ENCODE measurements at places on chromosomes 2 and 18.

DNA sequence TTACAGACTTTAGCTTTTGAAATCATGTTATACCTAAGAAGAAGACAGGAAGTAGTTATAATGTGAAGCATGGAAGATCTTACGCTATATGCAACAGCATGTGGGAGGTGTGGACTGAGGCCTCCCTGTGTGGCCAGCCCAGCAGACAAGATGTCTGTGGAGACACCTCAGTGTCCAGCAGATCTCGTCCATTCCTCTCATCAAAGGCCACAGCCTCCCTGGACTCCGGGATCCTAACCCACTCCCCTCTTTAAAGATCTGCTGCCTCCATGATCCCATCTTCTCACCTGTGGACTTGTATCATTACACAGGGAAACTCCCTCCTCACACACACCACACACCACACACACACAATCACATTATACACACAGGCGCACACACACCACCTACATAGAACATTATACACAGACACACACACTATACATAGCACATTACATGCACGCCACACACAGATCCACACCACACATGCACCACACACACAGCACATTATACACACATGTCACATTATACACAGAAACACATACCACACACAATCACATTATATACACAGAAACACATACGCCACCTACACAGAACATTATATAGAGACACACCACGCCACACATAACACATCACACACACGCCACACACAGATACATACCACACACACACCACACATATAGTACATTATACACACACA, 89.5 kb downstream of the PXDN start:
- no peak for DNase-seq

- no peak for DNase-seq
Measured at GRCh38 chr2:206396211-206396610, 47.1 kb upstream of the ADAM23 start.

- no peak for DNase-seq
Measured at GRCh38 chr2:234940527-234940926, 11.3 kb upstream of the SH3BP4 start.

GRCh38 chr18:65620076-65620696, 130.6 kb upstream of the CDH7 start:
- no peak for DNase-seq

DNA sequence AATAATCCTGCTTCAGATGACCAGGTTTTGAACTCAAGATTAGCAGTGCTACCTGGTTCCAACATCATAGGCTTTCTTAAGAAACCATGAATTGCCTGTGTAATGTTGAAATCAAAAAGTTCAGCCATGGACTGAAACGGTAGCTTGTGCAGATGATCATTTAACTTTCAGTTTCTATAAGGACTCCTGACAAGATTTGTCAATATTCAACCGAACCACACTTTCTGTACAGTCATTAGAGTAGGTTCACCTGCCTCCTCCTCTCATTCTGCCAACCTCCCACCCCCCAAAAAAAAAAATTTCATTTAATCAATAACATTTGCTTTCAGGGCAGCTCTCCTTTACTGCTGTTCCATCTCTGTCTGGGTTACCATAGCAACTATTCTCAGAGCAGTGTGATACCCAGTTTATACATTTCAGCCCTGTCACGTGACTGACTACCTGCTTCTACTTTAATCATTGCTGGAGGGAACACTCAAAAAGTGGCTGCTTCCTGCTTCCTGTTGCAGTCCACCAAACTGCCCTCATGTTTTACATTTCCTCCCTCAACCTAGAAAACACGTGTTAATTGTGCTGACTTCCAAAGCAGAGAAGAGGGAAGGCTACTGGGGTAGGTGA, 275.5 kb downstream of the SS18 start:
- no peak for DNase-seq

Measured in myocyte (in vitro differentiated cells).